SJSA1 (cell line): ENCODE measurements at places on chromosomes 1 and 21.

DNA sequence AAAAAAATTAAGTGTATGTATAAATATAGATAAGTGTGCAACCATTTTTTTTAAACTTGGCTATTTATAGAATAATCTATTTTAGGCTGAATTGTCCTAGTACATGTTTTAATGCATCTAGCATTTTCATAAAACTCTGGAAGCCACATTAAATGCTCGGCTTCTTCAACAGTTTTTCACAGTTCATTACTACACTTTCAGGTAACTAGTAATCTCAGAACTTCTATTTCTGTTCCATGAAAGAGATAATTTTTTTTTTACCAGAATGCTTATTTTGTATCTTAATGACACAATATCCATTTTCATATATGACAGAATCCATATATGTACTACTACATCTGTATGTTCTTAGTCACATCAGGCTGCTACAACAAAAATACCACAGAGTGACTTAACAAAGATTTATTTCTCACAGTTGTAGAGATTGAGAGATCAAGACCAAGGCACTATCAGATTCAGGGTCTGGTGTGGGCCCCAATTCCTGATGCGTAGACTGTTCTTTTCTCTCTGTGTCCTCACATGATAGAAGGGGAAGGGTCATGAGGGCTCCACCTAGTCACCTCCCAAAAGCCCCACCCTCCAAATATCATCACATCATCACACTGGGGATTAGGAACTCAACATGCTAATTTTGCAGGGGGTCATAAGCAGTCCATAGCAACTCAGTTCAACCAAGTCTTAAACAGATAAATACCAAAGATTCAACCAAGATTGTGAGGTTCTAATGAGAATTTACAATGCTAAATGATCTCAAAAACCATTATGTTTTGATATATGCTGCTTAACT is 43.1 kb downstream of the ARHGAP29 start:
- DNase-seq: no peak

GRCh38 chr1:115222616-115223402 is 115.2 kb downstream of the NGF start:
- no peak for DNase-seq

- no peak for DNase-seq
These were observed 136.7 kb downstream of the CENPF start for GRCh38 chr1:214739621-214740238.

DNA sequence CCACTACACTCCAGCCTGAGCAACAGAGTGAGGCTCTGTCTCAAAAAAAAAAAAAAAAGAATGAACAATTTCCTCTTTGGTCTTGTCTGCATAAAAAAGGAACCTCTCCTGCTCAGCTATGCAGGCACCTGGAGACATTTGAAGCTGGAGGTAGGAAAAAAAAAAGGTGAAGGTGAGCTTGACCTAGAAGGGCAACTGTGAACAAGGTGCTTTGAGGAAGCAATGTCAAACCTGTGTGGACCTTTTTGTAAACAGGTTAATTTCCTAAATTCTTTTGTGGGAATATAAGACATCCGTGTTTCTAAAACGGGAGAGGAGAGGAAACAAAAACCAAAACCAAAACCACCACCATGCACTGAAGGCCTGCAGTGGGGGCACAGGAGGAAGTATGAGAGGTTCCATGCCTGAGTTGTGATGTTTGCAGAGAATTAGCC is 77.5 kb downstream of the SLC45A1 start:
- DNase-seq: no peak

DNA sequence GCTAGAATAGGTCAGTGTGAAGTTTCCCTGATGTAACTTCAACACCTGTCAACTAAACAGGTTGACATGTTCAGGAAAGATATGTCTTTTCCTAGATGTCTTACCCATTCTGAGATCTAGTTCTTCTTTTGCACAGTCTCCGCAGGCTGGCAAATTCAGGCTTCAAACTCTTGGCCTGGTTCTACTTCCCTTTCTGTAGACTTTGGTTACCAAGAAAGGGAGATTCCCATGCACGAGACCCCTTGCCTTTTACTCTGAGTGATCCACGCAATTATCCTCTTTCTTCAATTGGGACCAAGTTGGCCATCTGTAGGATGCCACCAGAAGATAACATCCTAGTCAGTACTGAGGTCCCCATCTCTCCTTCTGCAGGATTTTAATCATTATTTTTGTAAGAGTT is 2.0 kb downstream of the CFAP45 start:
- DNase-seq: no peak
